NCI-H69 (cell line): ENCODE measurements at places on chromosomes 12 and 14.

DNA sequence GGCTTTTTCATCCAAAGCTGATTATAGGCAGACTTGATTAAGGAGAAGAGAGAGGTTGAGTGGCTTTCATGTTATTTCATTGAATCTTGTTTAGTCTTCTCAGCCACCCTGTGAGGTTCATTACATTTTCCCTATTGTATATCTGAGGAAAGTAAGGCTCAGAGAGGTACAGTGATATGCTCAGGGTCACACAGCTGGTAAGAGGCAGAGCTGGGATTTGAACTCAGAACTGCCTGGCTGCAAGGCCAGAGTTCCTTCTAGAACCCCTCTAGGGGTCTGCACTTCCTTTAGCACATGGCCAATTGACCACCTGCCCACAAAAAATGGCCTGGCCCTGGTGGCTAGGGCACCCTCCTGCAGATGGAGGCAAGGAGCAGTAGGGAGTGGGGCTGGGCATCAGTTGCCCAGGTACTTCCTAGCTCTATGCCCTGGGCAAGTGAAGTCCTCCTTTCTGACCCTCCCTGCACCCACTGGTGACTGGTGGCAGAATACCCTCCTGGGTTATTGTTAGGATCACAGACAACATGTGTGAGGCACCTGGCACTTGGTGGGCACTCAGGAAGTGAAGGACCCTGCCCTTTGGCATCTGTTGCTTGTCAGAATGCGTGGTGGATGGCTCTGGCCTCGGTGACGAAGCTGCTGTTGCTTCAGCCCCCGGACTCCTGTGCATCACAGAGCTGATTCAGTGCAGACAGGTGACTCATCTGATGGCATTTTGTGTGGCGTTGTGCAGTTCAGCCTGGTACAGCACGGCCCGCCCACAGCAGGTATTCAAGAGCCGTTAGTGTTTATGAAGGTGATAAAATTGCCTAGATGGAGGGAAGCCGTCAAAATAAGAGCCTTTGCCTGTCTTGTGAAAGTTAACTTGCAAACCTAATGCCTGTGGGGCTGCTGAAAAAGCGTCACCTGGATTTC lies 115.8 kb downstream of the SLC25A47 start:
- peak; percentile 58 for DNase-seq

DNA sequence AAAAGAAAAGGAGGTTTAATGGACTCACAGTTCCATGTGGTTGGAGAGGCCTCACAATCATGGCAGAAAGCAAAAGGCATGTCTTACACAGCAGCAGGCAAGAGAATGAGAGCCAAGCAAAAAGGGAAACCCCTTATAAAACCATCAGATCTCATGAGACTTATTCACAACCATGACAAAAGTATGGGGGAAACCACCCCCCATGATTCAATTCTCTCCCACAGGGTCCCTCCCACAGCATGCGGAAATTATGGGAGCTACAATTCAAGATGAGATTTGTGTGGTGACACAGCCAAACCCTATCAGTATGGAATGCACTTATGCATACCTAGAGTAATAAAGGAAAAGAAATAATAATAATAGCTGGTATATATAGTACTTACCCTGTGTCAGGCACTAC lies 4.5 kb upstream of the GLIPR1 start:
- DNase-seq: no peak

DNA sequence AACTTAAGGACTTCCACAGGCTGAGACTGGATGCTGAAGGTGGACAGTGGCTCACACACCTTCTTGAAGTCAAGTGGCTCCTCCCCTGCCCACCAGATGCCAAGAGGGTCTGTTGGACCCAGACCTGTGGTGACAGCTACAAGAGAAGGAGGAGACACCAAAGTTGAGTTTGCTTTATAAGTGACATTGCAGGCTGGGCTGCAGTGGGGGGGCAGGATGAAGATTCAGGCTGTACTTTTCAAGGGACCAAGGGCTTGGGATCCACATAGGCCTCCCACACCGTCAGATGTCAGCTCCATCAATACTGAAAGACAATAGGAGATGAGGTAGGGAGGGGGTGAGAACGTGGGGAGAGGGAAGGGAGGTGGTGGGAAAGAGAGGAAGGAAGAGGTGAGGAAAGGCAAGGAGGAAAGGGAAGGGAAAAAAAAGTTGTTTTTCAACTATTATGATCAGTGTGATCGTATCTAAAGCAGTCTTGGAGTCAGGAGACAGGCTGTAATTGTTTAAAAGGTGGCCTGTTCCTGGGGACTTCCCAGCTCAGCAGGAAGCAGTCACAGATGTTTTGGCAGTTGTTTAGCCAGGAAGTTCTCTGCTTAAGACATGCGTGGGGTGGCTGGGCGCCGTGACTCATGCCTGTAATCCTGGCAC lies 84.1 kb upstream of the RESF1 start:
- DNase-seq: peak; percentile 94

DNA sequence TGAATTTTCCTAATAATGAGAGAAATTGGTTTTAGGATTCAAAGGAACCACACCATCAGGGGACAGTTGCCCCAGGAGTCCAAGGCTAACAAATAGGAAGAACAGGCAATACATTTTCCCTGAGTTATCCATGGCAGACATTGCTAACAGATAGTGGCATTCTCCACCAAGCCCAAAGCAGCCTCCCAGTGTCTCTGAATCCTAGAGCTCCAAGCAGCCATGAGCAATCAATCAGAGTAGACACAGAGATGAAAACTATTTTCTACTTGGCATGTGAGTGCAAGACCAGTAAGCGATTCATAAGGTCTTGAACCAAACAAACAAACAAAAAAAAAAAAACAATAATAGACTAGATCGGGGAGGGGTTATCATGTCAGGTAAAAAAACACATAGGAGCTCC lies 515.7 kb downstream of the MED13L start:
- no peak for DNase-seq

DNA sequence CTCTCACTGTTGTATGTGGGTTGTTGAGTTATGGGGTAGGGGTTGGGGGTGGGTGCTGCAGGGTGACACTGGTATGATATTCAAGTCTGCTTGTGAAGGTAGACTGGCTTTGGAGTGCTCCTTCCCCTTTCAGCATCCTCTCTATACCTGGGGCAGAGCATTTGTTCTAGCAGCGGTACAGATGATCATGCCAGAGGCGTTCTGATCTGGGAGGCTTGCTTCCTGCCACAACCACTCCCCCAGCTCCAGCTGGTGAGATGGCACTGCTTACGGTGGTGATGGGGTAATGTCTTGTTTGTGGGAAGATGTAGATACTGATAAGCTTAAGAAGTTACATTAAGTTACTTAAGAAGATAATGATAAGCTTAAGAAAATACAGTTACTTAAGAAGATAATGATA lies 131.8 kb downstream of the ERC1 start:
- no peak for DNase-seq

GRCh38 chr14:54344445-54344844 lies 52.4 kb upstream of the CDKN3 start:
- DNase-seq: peak; percentile 61

GRCh38 chr12:131796754-131797587 lies 31.2 kb upstream of the MMP17 start:
- no peak for DNase-seq

DNA sequence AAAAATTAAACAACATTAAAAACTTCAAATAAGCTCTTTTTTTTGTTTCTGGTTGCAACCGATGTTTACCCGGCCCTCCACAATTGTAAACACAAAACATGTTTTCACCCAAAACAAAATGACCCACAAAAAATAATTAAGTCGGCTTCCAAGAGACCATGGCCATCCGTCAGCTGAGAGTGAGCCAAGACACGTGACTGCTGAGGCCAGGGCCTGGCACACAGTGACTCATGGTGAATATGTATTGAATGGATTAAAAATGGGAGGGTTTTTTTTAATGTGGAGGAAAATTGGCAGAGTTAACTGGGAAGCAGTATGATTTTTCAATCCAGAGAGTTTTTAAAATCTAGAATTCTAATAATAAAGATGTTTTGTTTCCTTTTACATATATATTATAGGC lies 13.8 kb upstream of the CPNE8 start:
- DNase-seq: no peak

- no peak for DNase-seq
Observed at GRCh38 chr12:127223731-127224130, 1043.2 kb upstream of the TMEM132C start.

DNA sequence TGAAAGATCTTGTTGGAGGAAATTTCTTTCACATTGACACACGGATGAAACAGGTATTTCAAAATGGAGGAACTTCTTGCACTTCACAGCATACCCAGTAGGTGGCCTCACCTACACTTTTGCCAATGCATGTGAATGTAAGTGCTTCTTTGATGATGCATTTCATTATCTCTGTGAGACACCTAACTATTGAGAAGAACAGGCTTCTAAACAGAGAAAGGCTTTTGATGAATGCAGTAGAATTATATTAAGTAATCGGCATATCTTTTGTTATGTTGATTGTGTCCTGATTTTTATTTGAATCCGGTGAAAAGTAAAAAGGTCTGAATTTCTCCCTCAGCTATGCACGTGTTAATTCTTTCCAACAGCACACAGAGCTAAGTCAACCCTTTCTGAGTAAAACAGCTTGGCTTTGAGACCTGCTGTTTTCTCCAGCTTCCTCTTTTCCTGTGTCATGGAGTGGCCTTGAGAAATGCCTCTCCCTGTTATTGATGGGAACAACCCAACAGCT lies 399.0 kb downstream of the NAV3 start:
- DNase-seq: peak; percentile 68

DNA sequence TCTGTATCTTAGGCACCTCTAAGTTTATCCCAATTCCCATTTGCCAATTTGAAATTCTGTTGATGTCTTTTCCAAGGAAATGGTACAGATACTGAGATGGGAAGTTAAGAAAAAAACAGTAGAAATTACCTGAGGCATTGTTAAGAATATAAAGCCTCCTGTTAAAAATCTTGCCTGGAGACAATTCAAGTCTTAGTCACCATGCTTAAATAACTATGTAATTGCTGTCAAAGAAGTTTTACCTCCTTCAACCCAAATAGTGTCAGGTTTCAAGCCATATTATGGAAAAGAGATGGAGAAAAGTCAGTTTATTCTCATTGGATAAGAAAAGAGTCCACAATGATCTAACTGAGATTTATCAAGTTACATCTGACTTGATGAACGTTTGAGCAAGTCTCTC lies 974.7 kb downstream of the GALC start:
- peak; percentile 26 for DNase-seq
